ENCODE measurements at places on chromosomes 1 and 21.

DNA sequence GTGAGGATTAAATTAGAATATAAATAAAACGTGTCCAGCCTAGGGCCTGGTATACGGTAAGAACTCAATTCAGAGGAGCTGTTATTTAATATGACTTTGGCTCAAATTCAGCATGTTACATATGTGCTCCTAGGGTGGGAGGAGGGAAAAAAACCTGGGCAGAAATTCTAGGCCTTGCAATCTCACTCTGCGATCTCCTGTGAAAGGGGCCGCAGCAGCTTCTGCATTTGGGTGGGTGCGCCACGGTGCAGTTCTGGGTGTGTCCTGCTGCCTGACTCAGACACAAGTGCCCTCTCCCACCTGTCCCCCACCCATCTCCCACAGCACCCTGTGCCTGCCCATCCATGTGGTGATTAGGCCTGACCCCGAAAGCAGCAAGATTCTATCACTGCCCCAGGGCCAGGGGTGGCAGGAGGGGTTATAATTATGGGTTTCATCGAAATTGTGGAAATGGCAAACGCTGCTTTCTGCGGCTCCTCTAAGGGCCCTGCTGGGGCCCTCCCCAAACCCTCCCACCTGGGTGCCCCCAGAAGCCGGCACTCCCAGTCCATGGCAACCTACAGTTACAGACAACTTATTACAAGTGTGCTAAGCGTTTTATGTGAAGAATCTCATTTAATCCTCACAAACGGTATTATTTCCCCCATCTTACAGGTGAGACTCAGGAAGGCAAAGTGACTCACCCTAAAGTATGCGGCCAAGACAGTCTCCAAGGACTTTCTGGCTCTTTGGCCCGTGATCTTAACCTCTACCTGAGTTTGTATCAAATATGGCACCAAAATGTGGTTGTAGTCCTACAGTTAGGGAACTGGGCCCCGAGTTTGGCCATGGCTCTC is 25.5 kb upstream of the GRHL3 start:
- DNase-seq = no peak

DNA sequence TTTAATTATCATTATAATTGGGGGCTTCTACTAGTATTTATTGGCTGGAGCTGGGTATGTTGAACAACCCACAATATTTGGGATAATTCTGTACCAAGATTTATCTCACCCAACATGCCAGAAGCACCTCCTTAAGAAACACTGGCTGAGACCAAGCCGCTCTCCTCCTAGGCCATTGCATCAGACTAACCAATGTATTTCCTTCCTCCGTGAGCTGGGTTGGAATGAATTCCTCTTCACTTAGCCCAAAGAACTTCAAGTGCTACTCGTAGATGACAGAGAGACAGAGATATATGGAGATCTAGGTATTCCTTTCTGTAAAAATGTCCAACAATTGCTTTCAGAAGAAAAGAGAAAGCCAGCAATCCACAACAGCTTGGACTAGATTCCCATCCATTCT is 87.2 kb upstream of the ETS2 start:
- no peak for DNase-seq

GRCh38 chr1:187445066-187445465 is 616.3 kb downstream of the PLA2G4A start:
- no peak for DNase-seq

DNA sequence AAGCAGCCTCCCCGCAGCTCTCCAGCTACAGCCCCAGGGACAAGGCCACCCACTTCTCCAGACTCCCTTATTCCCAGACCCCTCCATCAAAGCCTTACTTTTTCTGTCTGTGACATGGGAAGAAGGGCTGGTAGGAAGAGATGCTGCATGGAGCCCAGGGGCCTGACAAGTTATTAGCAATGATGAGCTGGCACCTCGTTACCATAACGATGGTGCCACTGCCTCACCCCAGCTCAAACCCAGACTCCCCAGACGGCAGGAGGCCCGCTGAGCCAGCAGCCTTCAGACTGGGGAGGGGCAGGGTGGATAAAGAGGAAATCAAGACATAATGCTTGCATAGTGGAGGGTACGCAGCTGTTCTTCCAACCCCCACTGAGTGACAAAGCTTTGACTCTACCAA is 3.3 kb downstream of the DLGAP3 start:
- DNase-seq = no peak

DNA sequence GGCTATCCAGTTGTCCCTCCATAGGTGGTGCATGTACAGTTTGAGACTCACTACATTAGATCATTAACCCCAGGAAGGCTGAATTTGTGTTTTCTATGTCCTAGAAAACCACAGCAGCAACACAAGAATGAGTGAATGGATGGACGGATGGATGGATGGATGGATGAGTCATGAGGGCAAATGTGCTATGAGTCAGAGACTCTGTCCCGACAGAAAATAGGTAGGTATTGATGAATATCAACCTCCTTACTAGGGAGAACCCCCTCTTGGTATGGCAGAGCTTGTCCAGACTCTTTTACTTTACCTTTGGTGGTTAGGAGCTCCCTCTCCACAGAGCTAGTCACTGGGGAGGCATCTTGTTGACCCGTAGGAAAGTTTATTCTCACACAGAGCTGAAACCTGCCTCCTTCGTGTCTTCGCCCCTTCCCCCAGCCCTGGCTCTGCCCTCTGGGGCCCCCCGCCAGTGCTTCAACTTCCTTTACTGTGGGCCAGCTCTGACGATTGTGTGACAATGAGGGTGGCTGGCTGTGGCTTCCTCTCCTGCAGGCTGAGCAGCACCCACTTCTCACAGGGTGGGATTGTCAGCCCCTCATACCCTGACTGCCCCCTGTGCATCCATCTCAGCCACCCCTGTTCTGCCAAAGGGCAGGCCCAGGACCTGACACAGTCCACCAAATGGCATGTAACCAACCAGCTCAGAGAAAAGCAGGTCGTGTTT is 145.2 kb downstream of the FOXD2 start:
- DNase-seq = no peak

- no peak for DNase-seq
Measured at GRCh38 chr1:220717800-220718640, 27.9 kb downstream of the C1orf115 start.

GRCh38 chr1:182833271-182833670 is 5.9 kb upstream of the DHX9 start:
- no peak for DNase-seq

All from GM18507 (cell line).